ENCODE measurements at places on chromosomes 2 and 18.

GRCh38 chr18:42330296-42330695, 375.3 kb downstream of the PIK3C3 start:
- DNase-seq = no peak

DNA sequence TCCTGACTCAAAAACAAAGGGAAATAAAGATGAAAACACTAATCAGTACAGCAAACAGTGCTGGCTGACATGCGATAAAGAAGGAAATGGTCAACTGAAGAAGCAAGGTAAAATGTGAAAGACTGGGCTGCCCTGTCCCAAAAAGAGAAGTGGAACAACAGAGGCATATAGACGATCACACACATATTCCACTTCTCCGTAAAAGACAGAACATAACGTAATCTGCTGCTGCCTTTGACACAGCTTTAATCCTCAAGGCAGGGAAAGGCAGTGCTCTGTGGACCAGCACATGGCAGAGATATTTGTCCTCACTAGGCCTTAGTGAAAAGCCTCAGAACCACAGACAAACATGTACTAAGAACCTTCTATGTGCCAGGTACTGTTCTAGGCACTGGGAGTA, 24.3 kb upstream of the REL start:
- no peak for DNase-seq

DNA sequence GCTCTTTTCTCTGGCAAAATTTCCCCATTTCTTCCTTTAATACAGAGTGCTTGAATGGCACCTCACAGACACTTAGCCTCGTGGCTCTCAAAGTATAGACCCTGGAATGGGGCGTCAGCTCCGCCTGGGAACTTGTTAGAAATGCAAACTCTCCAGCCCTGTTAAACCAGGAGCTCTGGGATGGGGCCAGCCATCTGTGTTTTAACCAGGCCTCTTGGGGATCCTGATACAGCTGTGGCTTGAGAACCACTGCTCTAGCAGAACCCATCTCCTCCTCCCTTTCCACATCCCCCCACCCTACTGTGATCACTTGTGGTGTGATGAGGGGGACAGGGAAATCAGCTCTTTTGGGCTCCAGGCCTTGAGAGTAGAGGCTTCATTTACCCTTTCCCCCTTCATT, 15.9 kb downstream of the LTBP1 start:
- DNase-seq = no peak

DNA sequence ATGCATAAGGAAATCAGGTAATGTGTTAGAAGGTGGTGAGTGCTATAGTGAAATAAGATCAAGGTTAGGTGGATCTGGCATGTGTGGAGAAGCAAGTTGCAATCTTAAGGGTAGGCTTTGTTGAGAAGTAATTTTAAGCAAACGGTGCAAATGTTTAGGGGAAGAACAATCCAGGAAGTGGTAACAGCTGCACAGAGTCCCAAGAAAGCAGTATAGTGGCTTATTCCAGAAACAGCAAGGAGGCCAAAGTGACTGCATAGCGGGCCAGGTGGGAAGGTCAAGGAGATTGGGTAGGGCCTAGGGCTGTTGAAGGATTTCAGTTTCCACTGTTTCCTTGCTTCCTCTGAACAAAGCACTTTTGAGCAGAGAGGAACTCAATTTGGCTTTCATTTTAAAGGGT, 30.0 kb upstream of the RAB1A start:
- no peak for DNase-seq
